ENCODE measurements at places on chromosomes 6 and 20.

DNA sequence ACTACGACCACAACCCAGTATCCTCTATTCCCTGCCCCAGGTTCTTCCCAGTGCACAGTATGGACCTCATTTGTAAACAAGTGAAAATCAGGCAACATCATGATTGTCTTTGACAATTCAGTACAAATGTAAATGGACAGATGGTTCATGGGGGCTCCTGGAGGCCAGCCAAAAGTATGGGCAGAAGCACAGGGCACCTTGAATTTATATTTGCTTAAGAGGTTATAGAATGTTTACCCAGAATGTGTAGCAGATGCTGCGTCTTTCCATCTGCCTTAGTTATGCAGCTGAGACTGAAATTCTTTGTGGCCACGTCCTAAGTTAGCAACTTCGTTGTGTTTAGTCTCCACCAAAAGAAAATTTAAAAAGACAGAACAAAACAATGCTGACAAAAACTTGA is 559.6 kb upstream of the NRSN1 start:
- DNase-seq: no peak

DNA sequence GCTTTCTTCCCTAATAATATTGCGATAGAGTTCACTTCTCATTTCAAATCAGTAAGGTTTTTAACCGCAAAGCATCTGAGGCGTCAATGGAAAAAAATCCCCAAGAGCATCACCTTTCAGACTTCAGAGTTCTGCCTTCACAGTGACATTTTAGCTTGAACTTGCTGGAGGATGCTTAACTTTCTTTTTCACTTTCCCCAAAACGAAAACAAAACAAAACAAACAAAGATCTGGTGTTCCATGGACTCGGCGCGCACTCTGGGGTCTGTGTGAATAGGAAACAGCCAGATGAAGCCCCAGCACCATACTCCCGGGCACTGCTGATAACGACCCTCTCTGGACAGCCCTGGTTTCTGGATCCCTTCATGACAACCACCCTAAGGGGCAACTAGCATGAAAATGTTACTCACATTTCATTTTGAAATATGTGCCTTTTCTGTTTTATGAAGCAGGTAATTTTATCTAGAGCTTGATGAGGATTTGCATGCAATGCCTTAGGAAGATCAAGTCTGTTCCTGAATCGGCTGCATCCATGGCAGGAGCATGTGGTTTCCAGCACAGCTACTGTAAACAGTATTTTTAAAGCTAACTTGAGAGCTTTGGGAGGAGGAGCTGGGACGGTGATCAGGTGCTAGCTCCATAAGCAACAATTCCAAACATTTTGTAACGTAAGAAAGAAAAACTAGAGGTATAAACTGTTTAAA is 44.5 kb downstream of the RAMACL start:
- peak; percentile 37 for DNase-seq

DNA sequence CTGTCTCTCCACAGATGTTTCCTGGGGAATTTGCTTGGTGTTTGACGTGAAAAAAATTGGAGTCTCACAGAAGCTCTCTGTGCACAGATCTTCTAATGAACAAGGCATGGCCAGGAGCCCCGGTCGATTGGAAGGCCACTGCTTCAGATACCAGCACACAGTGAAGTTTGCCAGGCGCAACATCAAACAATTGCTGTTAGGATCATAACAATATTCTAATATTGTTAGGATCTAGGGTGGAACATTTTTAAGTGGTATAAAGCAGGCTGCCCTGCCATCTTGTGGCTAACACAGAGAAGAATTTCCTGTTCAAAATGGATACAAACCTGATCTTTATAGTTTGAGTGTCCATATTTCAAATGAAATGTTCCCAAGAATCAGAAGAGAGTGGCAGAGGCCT is 64.1 kb downstream of the C6orf118 start:
- no peak for DNase-seq

- no peak for DNase-seq
These were observed 115.0 kb upstream of the FOXA2 start for GRCh38 chr20:22699396-22699795.

- DNase-seq: no peak
These were observed 54.2 kb downstream of the QKI start for GRCh38 chr6:163468738-163469137.

All from CD4-positive, alpha-beta T cell treated with Interleukin-4 for 4 hours (primary cell).